ENCODE measurements at places on chromosomes 11 and 22.

DNA sequence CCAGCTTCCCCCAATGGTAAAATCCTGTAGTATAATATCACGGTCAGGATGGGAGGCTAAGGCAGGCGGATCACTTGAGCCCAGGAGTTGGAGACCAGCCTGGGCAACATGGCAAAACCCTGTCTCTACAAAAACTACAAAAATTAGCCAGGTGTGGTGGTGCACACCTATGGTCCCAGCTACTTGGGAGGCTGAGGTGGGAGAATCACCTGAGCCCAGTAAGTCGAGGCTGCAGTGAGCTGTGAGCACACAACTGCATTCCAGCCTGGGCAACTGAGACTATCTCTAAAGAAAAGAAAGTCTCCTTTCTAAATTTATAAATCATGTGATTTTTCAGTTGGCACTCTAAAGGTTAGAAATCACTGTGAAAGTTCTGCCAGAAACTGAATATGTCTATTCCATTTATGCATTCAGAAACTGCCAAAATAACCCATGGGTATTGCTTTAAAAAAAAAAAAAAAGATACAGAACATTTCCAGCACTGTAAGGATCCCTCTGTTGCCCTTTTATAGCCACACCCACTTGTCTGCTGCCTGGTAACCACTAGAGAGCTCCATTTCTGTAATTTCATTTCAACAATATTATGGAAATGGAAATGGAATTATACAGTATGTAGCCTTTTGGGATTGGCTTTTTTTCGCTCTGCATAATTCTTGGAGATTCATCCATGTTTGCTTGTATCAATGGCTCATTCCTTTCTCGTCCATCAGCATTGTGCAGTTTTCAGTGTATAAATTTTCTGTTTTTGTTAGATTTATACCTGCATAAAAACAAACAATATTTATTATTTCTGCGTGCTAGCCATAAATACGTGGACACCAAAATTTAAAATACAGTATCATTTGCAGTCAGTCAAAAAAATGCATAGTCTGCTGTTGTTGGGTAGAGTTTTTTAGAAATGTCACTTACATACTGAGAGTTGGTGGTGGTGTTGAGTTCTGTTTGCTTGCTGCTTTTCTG lies 9.4 kb downstream of the CDC45 start:
- no peak for DNase-seq

- DNase-seq, result peak; percentile 16
Observed at GRCh38 chr11:44823006-44823405, 96.2 kb downstream of the TSPAN18 start.

DNA sequence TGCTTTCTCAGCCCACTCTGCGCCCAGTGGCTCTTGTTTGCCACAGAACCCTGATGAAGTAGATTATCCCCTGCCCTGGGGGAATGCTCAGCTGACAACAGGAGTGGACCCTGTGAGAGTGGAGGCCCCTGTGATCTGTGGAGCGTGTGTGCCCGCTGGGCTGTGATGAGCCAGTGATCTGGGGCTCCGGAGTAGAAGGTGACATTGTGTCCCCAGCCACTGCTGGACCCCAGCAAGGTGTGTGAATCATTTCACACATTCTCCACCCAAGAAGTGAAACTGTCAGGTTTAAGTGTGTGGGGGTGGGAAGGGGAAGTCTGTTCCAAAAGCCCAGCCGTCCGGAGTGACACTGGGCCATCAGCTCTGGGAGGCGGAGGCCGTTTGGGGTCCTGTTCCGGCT lies 33.1 kb upstream of the GRAMD4 start:
- no peak for DNase-seq

DNA sequence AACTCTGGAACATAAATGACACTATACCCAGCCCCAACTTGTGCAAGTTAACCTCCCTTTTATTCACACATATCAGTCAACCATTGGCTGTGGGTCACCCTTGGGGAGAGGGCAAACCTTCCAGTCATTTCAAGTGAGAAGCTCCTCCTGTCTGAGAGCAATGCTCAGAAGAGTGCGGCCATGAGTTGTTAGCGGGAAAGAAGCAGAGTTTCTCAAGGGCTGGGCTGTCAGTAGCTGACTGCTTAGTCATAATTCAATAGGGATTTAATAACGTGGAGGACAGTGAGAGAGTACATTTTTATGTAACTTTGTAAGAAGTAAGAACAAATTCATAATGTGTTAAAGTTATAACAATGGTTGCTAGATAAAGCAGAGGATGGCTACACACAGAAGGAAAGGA lies 5.1 kb downstream of the PATE2 start:
- no peak for DNase-seq

GRCh38 chr22:33867118-33867866 lies 53.0 kb downstream of the LARGE1 start:
- DNase-seq, result no peak

DNA sequence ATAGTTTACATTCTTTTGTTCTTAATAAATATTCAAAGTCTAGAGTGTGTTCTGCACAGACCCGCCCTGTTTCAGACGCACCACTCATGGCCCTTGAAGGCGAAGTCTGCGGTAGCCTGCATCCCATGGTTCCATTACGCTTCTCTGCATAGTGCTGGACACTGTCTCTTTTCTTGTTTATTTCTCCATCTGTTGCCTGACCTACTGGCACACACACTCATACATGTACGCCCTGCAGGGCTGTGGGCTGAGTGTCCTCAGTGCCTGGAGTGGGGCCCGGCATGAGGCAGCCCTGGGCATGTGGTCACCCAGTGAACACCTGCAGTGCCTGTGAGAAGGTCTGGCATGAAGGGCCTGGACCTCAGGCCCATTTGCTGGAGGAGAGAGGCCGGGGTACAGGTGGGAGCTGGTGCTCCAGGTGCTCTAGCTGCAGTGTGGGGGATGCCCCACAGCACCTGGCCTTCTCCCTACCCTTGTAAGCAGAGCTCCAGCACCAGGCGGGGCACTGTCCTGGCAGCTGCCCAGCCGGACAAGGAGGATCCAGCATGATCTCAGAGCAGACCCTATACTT lies 404.1 kb downstream of the TBC1D22A start:
- DNase-seq, result no peak

DNA sequence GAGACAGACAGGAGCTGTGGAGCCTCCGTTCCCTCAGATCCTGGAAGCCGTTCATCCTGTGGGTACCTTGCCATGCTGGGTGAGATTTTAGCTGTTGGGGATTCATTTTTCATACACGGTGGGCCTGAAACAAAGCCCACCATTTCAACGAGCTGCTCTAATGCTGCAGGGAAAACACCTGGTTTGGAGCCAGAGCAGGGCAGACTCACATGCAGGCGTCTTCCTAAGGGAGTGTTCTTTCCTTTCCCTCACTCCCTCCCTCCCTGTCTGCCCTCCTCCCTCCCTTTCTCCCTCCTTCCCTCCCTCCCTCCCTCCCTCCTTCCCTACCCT lies 52.5 kb downstream of the CD6 start:
- no peak for DNase-seq

DNA sequence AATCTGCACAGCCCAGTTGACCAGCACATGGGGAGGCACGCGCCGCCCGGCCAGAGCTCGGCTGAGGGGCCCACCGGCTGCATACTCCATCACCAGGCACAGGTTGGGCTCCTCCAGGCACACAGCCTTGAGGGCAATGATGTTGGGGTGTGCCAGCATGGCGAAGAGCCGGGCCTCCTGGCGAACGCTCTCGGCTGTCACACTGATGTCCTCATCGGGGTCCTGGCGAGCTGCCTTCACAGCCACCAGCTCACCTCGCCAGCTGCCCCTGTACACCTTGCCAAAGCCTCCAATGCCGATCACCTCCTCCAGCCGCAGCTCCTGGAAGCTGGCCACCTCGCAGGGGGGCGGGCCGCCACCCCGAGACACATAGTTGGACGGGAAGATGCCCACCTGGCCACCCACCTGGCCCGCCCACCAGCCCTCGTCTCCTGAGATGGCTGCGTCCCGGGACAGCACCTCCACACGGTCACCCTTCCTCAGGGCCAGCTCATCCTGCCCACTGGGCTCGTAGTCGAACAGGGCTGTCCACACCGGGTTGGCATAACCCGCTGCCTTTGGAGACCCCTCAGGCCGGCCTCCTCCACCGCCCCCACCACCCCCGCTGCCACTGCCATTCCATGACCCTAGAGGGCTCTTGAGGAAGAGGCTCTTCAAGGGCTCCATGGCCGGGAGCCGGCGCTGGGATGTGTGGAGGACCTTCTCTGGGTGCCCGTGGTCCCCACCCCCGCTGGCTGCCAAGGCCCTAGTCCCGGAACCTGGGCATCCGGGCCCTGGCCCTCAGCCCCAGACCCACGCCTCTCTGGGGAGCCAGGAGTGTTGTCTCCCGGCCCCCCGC lies 711 bp downstream of the MAP3K11 start:
- no peak for DNase-seq

DNA sequence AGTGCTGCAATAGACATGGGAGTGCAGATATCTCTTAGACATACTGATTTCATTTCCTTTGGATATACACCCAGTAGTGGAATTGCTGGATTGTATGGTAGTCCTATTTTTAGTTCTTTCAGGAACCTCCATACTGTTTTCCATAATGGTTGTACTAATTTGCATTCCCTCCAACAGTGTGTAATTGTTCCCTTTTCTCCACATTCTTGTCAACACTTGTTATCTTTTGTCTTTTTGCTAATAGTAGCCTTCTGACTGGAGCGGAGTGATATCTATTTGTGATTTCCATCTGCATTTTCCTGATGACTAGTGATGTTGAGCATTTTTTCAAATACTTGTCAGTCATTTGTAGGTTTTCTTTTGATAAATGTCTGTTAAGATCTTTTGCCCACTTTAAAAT lies 128.9 kb downstream of the CTNND1 start:
- no peak for DNase-seq

DNA sequence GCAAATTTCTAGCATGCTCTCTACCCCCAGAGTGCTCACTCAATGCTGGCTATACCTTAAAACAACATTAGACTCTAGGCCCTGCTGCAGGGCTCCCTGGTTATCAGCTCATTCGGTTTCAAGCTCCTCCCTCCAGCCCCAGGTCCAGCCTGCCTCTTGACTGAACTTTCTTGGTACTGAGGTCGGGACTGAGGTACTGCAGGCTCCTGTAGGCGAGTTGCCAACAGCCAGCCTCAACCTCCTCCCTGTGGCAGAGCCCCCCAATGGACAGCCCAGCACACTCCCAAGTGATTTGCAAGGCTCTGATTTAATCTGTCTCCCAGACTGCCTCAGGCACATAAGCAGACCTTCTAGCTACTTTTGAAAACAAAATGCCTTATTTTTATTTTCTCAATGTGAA lies 73.6 kb upstream of the EIF3M start:
- no peak for DNase-seq

DNA sequence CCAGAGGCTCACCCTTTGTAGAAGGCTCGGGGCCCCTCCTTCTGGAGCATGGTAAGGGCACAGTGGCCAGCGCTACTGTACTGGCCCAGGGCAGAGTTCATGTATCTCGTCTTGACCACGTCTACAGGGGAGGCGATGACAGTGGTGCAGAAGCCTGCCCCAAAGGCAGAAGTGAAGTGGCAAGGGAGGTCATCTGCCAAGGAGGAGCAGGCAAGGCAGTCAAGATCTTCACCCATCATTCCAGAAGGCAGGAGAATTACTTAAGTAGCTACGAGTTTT lies 7.2 kb downstream of the UCP2 start:
- DNase-seq, result no peak

DNA sequence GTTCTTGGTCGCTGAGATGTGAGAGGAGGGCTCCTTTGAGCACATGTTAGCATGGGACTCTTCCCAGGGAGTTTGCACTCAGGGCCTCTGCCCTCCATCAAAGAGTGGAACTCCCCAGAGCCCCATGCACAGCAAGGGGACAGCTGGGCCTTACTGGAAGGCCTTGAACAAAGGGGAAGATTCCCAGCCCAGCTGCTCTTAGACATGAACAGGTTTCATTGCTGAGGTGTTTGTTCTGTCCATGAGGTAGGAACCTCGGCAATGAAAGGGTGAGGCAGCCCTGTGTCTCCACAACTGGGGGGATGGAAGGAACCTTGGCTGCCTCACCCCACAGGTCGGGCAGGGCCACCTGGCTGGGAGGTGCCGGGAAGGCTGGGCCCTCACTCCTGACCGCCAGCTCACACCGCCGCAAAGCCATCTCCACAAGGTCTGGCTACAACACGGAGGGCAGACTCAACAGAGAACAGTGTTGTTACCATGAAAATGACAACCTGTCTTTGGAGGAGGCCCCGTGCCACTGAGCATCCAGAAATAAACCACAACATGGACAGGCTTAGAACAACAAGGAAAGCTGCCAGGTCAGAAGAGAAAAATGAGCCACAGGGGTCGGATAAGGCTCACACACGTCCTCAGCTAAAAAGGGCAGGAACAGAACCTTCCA lies 3.2 kb downstream of the DERL3 start:
- no peak for DNase-seq

GRCh38 chr11:122434786-122435185 lies 220.7 kb upstream of the UBASH3B start:
- DNase-seq, result no peak

DNA sequence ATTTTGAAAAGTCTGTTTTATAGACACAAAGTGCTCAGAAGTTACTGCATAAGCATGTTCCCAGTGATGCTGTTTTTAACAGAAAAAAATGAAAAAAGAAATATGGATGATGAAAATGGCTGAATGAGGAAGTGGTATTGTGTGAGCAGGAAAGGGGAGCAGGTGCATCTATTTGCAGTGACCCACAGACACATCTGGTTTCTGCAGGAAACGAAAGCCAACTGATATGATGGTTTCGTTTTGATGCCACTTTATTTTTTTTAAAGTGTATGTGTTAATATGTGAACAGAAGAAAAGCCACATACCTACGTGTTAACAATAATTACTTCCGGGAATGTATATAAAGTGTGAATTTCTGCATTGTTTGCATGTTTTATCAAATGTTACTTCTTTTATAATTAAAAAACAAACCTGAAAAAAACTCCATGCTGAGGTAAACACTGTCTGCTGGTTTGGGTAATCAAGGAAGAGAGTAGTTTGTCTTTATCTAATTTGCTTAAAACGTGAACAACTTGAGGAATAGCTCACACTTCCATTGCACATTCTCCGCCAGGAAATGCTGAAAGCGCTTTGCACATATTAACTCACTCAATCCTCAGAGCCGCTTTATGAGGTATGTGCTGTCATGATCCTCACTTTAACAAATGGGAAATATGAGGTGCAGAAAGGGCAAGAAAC lies 1335.9 kb downstream of the TBC1D22A start:
- DNase-seq, result no peak

DNA sequence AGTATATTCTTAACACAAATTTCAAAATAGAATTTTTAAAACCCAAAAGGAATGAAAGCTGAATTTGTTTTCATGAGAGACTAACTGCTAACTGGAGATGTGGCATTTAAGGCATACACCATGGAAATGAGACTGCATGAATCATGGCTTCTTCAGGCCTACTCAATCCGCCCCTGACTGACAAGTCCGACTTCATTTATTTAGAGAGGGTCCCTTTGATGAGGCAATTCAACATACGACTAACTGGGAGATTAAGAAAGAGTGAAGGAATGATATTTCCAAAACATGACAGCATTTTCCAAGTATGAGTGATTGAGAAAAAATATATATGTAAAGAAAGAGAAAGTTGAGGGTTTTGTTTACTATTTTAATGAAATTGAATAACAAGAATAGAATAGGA lies 720.1 kb downstream of the DLG2 start:
- DNase-seq, result no peak

Measured in stimulated activated CD4-positive, alpha-beta T cell treated with anti-CD3 and anti-CD28 coated beads, Interleukin-2, amount 100 ng/mL, for 24 hours (primary cell).